ENCODE measurements at places on chromosomes 11 and 22. TPM values are rescaled to one million over a fixed set of nuclear protein-coding genes. Genes with fewer than 3 reads are reported as not detected.

Gene LRRC74B
- total RNA-seq: not detected

Gene CHRM1
- total RNA-seq: 0.09 TPM

Gene OR52I1
- total RNA-seq: not detected

Gene NRIP3
- 2.7 TPM for total RNA-seq

Gene ZNF215
- total RNA-seq: 1.5 TPM

Gene KRTAP5-7
- not detected for total RNA-seq

Gene TTLL1
- 5.9 TPM for total RNA-seq

Gene C11orf52
- total RNA-seq: 34.4 TPM

Gene TMEM151A
- total RNA-seq: 61.6 TPM

Gene VSIG2
- 24.3 TPM for total RNA-seq

Gene RIN1
- total RNA-seq: 16.0 TPM

Gene LARGE2
- total RNA-seq: 2.2 TPM

Gene DDTL
- total RNA-seq: 3.0 TPM

Gene NLRP10
- total RNA-seq: not detected

Gene SOX6
- 36.1 TPM for total RNA-seq

Gene SYT13
- total RNA-seq: 154 TPM

Gene CCDC116
- total RNA-seq: 0.37 TPM
